ENCODE measurements at places on chromosomes 2 and 18.
A peak's percentile ranks its signal among the peaks of the same experiment; 100 is the strongest.

- peak; percentile 78 for DNase-seq
These were observed 555 bp downstream of the ALPI start for GRCh38 chr2:232456296-232457120.

GRCh38 chr2:96906729-96907114 is 36.8 kb upstream of the SEMA4C start:
- no peak for DNase-seq

DNA sequence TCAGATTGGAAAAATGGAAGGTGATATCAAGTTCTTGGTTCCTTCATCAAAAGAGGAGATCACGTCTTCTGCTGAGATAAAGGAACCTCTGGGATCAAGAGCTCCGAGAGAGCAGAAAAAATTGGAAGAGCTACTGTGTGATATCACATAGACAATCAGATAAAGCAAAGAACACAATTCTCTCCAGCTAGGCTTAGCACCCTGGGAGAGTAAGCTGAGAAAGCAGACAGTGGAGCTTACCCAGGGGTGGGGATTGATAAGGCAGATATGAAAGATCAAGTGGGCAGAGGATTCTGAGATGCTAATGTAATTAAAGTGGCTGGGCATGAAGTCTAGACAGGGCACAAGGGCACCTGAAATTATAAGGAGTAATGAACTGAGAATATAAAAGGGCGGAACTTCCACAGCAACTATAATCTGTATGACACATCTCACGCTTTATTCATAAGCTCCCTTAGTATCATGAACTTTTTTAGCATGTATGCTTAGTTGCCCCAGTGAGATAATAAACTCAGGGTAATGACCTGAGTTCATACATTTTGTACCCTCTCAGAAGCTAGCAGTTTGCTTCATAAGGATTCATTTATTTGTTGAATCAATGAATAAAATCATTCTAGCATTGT is 65.8 kb downstream of the FAM161A start:
- DNase-seq = no peak

DNA sequence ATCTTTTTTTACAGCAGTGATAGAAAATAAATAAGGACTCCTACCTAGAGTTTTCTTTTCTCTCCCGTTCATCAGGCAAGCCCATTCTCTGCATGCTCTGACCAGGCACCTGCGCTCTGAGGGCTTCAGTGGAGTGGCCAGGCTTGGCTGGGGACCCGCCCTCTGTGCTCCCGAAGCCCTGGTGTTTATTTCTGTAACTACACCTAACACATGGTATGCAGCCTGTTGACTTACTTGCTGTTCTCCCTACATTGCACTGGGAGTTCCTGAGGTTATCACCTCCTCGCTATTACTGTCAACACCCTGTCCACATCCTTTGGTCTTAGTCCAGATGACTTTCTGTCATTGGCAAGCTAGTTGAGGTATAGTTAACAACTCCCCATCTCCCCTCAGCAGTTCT is 317.7 kb downstream of the LPIN1 start:
- no peak for DNase-seq

DNA sequence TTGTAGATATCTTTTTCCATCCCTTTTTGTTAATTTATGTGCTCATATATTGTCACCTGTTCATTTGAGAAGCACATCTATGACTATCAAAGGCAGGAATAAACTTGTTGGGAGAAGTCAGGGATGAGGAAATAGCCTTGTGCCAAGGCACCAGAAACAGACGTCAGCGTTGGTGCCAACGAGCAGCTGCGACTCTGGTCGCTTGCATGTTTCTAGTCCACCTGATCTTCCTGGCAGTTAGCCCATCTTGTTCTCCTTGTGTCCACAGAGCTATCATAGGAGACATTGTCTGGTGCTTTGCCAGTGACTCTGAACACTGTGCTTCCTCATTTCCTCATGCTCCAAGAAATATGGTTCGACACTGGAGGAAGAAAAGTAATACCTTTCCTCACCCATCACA is 374.4 kb downstream of the PTPRM start:
- no peak for DNase-seq

DNA sequence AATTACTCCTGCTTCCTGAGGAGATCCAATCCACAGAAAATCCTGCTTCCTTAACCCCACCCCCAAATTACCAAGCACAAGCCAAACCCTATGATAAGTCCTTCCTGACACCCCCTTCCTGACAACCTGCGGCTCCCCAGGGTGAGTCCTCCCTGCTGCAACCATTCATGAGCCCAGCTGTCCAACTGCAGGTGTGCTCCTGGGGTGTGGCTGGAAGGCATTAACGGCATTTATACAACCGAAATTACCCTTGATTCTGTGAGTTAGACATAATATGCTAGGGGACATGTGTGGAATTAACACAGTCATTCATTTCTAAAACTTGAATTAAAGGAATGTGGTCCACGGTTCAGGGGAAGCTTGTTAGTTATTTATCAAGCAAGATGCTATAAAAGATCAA is 119.0 kb upstream of the ALKAL2 start:
- no peak for DNase-seq

GRCh38 chr18:74146756-74147155 is 878 bp downstream of the FBXO15 start:
- no peak for DNase-seq

- no peak for DNase-seq
These were observed 47.8 kb upstream of the ODC1 start for GRCh38 chr2:10495988-10496313.

DNA sequence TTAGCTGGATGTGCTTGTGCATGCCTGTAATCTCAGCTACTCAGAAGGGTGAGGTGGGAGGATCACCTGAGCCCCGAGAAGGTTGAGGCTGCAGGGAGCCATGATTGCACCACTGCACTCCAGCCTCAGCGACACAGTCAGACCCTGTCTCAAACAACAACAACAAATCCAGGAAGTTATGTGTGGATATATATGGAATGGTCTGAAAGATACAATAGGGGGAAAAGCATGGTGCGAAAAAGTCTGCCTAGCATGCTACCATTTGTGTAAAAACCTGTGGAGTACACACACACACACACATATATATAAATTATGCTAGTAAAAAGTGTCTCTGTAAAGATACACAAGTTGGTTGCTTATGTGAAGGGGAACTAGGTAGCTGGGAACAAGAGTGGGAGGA is 6.9 kb upstream of the HOXD1 start:
- DNase-seq = no peak

- no peak for DNase-seq
These were observed 47.4 kb downstream of the ZNF385B start for GRCh38 chr2:179814050-179814449.

DNA sequence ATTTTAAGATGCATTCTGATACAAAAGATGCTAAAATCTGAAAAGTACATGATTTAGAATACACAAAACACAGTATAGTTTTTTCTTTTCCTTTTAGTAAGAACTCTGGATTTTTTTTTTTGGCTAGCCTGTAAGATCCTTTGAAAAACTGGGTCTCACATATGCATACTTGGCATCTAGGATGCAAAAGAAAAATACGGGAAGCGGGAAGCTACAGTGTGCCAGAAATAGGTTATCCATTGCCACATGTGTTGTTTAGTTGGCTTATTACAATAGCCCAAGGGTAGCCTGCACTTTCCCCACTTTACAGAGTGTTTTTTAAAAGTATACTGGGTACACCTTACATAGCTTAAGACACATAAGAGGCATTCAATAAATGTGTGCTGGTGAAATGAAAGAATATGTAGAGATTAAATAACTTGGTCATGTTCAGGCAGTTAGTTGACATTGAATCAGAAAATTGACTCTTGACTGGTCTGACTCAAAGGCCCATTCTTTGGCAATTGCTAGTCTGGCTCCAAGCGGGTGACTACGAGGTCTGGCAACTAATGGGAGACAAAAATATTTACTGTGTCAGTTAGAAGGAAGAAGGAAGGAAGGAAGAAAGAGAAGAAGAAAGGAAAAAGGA is 286.8 kb upstream of the TRIB2 start:
- DNase-seq = no peak

DNA sequence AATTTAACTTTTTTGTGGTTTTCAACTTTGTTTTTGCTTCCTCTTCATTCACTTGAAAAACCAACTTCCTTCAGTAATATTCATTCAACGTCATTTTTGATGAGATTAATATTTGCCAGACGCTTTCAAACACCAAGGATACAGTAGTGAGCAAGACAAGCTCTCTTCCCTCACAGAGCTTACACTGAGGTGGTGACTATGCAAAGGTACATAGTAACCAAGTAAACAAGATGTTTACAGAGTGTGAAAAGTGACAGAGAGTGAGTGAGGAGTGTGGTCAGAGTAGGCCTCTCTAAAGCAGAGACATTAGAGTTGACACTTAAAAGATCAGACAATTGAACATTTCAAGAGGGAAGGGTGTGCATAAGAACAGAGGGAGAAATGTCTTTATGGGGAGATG is 155.5 kb downstream of the TMEM247 start:
- DNase-seq = no peak

GRCh38 chr2:204743393-204743960 is 198.2 kb downstream of the PARD3B start:
- no peak for DNase-seq

- DNase-seq = no peak
These were observed 244.3 kb downstream of the METTL4 start for GRCh38 chr18:2326999-2327398.

DNA sequence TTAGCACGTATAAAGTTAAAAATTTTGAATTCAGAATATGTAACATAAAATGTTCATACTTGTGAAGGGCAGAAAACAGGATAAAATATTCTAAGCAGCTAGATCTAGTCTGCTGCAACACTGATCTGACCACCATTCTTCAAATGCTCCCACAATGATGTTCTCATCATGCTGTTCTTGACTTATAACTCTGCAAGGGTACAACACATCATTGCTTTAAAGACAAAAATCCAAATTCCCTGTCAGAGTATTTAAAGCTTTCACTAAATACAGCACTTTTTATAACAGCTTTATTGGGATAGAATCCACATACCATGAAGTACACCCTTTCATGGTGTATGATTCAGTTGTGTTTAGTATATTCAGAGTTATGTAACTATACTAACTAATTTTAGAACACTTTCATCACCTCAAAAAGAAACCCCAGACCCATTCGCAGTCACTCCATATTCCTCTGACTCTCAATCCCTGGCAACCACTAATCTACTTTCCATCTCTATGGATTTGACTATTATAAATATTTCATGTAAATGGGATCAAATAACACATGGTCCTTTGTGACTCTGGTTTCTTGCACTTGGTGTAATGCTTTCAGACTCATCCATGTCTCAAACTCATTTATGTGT is 56.4 kb downstream of the MAP4K3 start:
- no peak for DNase-seq

DNA sequence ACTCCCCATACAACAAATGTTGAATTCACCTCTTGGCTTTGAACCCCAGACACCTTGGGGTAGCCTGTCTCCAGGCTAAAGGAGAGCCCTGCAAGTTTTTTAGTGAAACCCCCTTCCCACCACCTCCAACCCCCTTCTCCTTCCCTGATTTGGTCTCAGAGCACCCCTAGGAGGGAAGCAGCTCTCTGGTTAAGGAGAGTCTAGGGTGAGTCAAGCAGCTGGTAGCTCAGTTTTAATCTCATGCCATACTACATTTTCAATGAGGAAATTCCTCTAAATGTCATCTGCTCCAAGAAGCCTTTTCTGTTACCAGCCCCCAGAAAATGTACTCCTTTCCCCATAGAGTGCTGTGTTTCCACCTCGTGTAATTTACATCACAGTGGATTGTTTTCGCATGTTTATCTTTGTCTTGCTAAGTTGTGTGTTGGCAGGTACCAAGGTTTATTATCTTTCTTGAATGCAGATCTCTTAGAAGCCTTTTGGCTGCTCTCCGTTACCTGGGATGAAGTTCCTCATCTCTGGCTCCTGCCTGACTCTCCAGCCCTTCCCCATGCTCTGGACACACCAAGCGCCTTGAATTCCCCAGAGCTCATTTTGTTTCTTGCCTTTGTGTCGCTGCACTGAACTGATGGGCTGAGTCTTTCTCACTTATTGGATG is 82.2 kb downstream of the ASAP2 start:
- no peak for DNase-seq

DNA sequence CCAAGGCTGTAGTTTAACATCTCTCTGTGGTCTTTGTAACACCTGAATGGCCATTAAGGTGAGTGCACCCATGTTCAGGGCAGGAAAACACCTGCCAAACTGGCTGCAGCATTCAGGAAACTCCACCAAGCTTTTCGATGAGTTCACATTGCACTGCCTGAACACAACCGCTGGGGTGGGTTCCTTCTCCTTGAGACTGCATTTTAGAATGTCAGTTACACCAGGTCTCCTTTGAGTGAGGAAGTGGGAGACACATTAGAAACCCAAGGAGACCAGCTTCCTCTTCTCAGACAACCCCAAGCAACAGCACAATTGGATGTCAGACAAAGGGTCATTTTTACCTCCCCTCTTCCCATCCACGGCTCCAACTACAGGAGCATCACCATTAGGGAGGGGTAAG is 35.2 kb downstream of the CYRIA start:
- DNase-seq = no peak

DNA sequence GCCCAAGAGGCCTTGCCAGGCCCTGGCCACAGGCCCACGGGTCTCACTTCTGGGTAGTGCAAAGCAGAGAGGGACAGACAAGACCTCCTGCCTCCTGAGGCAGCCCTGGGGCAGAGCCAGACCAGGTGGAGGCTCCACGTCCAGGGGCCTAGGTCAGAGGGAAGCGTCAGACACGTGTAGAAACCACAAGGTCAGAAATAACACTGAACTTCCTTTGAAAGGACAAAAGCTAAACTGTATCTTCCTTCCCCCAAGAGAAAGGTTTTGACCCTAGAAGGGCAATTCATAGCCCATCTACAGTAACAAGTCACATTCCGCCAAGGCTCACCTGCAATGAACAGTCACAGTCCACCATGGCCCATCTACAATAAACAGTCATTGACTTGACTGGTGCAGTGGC is 17.9 kb downstream of the SDC1 start:
- no peak for DNase-seq

DNA sequence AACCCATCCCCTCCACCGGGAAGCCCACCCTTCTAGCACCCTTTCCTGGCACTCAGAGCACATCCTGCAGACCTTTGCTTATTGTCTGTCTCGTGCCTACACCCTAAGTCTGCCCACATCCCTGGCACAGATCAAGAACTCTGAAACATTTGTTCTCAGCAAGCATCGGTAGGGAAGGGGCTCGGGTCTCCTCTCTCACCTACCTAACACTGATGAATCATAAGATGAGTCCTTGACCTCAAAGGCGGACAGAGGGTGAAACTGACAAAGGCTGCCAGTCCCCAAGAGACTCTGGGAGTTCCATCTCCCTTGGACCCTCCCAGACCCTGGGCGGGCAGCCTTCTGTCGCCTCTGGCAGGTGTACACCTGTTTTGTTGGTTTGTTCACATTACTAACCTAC is 9.3 kb downstream of the MAL start:
- DNase-seq = no peak

GRCh38 chr18:48404716-48405507 is 4.3 kb downstream of the ZBTB7C start:
- DNase-seq = no peak

Measured in suprapubic skin (tissue), 4 donors.